ENCODE measurements at places on chromosomes 7 and 10.

DNA sequence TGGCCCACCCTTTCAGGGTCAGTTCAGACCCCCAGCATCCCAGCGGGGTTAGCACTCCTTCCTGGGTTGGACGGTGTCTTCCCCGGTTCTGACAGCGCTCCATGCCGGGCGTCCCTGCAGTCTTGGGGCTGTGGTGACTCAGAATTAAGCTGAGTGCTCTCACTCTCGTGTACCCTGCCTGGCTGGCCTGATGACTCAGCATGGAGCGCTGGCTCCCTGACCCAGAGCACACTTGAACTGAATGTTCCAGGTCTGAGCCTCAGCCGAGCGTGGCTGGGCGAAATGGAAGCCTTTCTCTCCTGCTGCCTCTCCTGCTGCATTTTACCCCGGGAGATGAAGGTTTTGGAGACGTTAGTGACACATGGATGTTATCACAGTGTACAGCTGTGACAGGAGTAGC, 7.1 kb downstream of the BAG3 start:
- peak; percentile 74 for DNase-seq

DNA sequence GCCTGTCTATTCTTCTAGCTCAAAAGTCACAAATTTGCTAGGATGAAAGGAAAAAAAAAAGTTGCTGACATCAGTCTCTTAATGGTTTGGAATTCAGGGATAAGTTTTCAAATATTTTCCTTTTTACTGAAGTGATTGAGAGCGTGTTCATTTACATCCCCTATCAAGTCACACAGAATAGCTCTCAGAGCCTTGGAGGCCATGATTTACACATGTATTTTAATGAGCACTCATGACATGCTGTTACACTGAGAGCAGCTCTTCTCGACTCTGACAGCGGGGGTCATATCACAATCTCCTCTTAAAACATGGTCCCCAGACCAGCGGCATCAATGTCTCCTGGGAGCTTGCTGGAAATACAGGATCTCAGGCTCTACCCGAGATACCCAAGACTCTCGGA, 232.7 kb downstream of the POU6F2 start:
- DNase-seq = no peak

GRCh38 chr10:126394948-126395347, 6.7 kb upstream of the ADAM12 start:
- no peak for DNase-seq

DNA sequence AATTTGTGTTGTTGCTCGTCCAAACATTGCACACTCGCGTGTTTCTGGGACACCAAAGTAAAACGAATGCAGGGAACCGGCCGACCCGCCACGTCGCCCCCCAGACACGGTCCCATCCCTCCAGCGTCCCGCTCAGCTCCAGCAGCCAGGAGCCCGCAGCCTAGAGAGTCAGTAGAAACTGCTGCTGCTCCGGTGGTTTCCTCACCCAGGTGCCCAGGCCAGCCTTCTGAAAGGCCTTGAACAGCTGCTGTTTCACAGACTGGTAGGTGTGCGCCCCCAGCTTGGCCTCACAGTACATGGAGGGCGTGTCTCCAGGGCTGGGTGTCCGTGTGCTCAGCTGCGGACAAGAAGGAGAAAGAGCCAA, 126.8 kb downstream of the WDR37 start:
- no peak for DNase-seq

DNA sequence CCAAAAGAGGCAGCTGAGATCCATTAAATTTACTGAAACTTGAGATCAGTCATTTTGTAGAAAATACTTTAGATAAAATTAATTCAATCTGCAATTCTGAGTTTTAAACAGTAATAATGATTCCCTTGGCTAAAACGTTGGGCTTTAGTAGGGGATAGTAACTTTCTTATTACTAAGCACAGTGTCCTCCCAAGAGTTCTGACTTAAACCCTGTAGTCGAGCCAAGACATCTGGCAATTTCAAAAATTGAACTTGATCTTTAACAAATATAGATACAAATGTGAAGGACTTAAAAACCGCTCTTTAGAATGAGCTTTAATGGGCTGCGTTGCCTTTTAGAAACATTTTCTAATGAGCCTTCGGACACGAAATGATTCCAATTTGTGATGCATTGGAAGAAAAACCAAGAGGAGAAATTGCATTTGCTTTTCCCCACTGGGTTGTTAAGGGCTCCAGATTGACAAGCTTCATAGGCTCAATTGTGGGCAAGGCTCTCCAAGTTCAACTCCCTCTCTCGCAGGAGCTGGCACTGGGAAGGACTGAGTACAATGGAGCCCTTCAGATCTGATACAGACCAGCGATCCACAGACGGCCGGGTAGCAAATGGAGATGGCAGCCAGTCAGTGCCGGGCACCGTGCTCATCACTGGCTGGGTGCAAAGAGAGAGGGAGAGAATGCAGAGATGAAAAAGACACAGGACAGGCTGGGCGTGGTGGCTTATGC, 921.3 kb upstream of the AUTS2 start:
- no peak for DNase-seq

GRCh38 chr7:32670110-32671025, 175.1 kb downstream of the AVL9 start:
- DNase-seq = no peak

GRCh38 chr10:126270111-126270510, 118.2 kb downstream of the ADAM12 start:
- DNase-seq = no peak

DNA sequence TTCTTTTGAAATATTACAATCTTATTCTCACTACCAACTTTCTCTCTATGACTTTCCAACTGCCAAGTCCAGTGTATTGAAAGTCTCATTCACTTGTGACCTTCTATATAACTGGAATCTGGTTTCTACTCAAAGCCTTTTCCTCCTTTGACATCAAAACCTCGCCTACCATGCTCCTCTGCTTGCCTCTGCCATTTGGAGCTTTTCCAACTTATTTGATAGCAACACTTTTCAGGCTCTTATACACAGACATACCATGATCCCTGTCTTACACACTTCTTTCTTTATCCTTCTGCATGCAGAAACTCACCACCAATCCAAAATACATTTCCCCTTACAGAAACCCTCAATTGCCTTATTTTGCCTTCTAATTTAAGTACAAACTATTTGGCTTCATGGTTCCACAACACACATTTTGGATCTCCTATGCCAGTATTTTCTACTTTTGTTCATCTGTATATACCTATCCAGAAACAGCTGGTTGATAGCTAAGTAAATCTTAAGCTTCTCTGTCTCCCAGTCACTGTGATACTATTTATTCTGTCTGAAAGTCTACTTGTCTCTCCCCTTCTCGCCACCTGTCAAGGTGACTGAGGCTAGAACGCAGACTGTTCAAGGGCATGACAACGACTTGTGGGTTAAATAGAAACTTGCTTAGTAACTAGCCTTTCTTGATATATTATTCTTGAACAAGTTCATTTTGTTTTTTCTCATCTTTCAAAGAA, 22.4 kb downstream of the GNG11 start:
- no peak for DNase-seq

- no peak for DNase-seq
Observed at GRCh38 chr7:16038906-16039305, 352.4 kb upstream of the MEOX2 start.

- peak; percentile 89 for DNase-seq
Observed at GRCh38 chr10:7649673-7650300, 17.0 kb downstream of the ITIH5 start.

DNA sequence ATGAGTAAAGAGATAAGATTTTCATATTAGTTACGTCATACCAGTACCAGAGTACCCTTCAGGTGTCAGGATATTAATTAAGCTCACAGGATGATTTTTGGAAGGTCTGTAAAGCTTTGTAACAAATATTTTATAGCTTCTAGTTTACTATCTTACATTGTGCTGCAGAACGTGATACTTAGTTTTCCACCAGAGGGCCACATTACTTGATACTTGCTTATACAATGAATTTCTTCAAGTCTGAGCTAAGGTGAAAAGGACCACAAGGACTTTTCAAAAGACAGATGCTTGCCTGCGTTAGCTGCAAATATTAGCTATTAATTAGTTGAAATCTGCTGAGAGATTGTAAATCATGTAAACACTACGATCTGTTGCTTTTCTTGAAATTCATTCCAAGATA, 12.2 kb downstream of the FOXP2 start:
- DNase-seq = peak; percentile 31

GRCh38 chr7:44982535-44982923, 3.7 kb upstream of the MYO1G start:
- no peak for DNase-seq

DNA sequence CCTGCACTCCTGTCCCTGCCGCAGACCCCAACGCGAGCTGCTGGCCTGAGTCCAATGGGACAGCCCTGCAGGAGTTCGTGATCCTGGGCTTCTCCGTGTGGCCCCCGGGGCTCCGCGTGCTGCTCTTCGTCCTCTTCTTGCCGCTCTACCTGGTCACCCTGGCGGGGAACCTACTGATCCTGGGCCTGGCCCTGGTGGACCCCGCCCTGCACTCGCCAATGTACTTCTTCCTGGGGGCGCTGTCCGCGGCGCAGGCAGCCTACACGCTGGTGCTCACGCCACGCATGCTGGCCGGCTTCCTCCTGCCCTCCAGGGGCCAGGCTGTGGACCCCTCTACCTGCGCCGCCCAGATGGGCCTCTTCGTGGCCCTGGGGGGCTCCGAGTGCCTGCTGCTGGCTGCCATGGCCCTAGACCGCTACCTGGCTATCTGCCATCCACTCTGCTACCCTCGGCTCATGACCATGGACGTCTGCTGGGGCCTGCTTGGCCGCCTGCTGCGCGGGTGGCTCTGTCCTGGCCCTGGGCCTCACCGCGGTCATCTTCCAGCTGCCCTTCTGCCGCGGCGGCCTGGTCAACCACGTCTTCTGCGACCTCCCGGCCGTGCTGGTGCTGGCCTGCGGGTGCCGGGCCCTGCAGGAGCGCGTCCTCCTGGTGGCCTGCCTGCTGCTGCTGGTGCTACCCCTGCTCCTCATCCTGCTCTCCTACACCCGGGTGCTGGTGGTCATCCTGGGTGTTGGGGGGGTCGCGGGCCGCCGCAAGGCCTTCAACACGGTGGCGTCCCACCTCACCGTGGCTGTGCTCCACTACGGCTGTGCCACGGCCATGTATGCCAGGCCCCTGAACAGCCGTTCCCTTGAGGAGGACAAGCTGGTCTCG, 71.7 kb downstream of the RBAK start:
- no peak for DNase-seq

DNA sequence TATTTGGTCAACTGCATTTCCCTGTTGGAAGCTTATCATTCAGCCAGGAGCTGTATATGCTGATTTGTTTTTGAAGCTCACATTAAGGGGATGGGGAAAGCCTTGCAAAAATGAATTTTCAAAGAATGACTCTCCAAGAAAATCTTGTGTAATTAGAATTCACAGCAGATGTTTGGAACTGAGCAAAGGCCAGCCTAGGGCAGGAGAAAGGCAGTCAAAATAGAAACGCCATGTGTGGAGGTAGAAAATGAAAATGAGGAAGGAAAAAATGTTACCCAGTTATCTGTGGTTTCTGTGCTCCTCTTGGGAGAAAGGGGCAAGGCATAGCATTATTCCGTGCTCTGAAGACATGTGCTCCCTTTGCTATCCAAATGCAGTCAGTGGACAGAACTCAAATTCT, 93.5 kb downstream of the NRP1 start:
- peak; percentile 77 for DNase-seq

GRCh38 chr10:69516316-69516715, 56.9 kb downstream of the NEUROG3 start:
- DNase-seq = peak; percentile 65

GRCh38 chr10:18238870-18239485, 98.8 kb downstream of the CACNB2 start:
- peak; percentile 32 for DNase-seq

DNA sequence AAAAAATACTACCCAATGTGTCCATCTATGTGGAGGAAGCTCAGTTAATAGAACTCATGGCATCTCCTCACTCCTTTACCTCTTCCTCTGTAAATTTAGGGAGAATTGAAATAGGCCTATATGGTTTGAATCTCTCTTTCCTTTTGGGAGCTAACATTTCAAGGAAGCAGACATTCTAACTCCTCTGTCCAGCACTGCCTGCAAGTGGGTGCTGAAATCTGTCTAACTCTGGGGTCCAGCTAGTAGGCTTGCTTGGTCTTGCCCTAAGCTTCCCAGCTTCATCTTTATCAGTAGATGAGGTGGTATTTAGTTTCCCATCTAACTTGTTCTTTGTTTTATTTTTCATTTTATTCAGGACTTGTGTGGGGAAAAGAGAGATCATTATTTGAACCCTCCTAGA, 23.2 kb downstream of the CYCS start:
- DNase-seq = no peak

DNA sequence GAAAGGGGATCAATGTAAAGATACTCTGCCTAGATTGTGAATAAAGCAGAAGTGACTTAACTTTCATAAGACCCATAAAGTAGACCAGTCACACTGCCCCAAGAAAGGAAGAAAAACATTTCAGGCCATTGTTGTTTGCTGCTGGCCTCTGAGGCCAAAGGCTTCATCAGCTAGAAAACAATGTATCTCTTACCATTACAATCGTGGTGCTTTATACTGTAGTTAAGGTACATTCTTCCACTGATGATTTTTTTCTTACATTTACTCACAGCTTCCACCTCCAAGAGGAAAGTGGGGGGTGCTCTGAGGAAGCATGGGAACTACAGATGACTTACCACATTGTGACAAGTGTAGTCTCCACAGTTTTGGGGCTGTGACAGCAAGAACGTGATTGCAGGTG, 68.6 kb downstream of the NRG3 start:
- DNase-seq = no peak

GRCh38 chr10:36183726-36184125, 541.6 kb upstream of the FZD8 start:
- no peak for DNase-seq

GRCh38 chr7:46032942-46033341, 111.9 kb upstream of the IGFBP3 start:
- DNase-seq = no peak

DNA sequence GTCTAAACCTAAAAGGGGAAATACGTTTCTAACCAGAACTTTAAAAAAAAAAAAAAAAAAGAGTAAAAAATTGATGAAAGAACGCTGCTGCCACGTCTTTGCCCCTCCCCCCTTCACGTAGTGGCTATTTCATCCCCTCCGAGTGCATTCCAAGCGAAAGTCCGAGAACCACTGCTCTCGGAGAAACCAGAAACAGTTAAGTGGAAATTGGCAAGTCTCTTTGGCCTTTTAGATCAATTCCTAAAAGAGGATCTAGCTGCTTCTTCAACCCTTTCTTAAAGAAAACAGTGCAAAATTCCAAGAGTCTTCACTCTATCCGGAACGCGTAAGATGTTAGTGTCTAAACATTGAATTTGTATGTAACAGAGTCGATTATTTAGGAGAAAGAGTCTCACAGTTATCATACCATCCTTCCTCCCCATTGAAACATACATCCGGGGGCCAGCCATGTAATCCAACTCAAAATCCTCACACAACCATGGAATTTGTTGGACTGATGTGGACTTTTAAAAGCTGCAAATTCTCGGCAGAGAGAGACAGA, 1.1 kb downstream of the P4HA1 start:
- DNase-seq = peak; percentile 56

DNA sequence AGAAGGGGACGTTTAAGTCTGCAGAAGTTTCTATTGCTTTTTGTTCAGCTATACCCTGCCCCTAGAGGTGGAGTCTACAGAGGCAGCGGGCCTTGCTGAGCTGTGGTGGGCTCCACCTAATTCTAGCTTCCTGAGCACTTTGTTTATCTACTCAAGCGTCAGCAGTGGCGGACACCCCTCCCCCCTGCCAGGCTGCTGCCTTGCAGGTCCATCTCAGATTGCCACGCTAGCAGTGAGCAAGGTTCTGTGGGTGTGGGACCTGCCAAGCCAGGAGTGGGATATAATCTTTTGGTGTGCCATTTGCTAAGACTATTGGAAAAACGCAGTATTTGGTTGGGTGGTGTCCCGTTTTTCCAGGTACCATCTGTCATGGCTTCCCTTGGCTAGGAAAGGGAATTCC, 147.3 kb upstream of the PRPS1L1 start:
- DNase-seq = no peak
